ENCODE measurements at places on chromosomes 13 and 19.

DNA sequence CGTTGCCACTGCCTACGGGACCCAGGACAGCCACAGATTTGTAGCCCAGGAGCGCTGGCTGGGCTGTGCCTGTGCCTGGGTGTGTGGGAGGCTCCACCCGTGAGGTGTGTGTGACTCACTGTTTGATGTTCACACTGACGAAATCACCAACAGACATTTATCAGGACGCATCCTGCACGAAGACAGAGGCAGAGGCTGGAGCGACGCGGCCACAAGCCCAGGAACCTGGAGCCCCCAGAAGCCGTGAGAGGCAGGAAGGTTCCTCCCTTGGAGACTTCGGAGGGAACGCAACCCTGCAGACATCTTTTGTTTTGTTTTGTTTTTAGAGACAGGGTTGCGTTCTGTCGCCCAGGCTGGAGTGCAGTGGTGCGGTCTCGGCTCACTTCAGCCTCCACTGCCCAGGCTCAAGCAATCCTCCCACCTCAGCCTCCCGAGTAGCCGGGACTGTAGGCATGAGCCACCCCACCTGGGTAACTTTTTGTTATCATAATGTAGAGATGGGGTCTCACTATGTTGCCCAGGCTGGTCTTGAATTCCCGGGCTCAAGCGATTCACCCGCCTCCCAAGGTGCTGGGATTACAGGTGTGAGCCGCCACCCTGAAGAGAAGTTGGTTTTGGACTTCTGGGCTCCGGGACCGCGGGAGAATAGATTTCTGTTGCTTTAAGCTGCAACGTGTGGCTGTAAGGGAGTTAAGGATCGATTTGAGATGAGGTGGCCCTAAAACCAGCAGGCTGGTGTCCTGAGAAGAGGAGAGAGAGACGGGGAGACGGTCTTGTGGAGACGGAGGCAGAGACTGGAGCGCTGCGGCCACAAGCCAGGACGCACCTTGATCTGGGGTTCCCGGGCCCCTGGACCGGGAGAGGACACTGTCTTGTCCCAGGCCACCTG is 24.9 kb upstream of the WDR18 start:
- DNase-seq: peak; percentile 68

GRCh38 chr13:102680133-102680717 is 14.6 kb downstream of the METTL21C start:
- DNase-seq: no peak

- DNase-seq: no peak
Observed at GRCh38 chr19:48355365-48355954, 8.3 kb downstream of the TMEM143 start.

GRCh38 chr19:38729653-38730469 is 14.4 kb downstream of the CAPN12 start:
- DNase-seq: no peak

GRCh38 chr13:20231839-20232555 is at the start of gene GJB6:
Gene GJB6, minus strand, starts transcription at chr13:20232319. Its CDS starts 8,839 bp downstream, at chr13:20223480.
- DNase-seq: peak; percentile 51

DNA sequence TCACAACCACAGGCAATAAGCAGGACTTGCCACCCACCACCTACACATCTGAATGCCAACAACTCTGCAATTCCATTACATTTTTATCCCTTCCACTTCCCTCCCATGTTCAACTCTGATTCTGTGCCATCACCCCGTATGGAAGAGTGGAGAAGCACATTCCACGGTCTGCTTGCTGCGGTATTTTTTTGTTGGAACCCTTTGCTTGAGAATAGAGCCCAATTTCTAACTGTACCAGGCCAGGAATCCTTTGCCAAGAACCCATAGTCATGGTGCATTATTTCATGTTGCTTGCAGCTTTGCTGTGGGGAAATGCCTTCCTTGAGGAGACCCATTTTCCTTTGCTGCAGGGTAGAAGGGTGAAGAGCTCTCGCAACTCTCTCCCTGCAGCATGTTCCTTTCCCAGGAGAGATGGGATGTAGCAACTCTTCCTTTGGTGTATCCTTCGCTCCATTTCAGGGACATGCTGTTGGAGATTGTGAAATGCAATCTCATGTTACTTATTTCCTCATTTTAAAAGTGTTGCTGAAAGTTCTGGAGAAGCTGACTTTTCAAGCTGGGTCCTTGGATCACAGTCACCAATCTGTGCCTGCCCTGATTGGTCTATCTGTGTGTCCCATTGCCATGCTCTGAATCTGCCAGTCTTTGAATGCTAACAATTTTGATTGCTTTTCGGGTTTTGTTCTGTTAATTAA is 69.8 kb upstream of the STARD13 start:
- DNase-seq: no peak

DNA sequence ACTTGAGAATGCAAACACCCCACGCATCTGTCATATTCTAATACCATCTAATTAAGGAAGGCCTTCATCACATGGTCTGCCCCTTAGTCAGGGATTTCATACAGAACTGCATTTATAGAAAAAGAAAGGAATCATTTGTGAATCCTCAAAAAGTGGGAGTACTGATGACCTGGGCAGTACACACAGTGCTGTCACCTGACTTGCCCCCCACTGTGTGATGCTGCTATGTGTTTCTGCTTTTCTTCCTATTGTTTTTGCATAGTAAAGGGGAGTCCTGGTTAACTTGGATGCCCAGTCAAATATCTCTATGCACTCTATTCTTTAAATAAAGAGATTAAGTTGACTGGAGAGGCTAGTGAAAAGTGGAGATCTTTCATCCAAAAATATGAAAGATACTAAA is 1921.2 kb upstream of the PRR20A start:
- DNase-seq: no peak

GRCh38 chr19:17226002-17226933 is at the start of gene OCEL1:
Gene OCEL1, plus strand, starts transcription at chr19:17226226. Its CDS starts 22 bp downstream, at chr19:17226248.
- peak; percentile 97 for DNase-seq

DNA sequence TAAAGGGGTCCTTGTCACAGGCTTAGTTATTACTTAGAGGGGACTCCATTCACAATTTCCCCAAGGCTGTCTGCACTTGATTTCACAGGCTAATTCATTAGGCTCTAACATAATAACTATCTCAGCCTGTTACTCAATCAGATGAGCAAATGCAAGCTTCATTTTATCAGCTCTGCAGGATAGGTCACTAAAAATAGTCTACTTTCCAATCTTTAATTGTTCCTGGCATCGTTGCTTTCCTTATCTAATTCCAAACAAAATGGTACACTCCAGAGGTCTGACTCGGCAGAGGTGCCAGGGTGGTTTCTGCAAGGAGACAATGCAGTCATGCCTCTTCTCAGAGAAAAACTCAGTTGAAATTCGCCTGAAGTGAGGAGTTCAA is 69.7 kb upstream of the SLC15A1 start:
- DNase-seq: no peak

GRCh38 chr13:96104516-96104915 is 14.6 kb downstream of the HS6ST3 start:
- no peak for DNase-seq

DNA sequence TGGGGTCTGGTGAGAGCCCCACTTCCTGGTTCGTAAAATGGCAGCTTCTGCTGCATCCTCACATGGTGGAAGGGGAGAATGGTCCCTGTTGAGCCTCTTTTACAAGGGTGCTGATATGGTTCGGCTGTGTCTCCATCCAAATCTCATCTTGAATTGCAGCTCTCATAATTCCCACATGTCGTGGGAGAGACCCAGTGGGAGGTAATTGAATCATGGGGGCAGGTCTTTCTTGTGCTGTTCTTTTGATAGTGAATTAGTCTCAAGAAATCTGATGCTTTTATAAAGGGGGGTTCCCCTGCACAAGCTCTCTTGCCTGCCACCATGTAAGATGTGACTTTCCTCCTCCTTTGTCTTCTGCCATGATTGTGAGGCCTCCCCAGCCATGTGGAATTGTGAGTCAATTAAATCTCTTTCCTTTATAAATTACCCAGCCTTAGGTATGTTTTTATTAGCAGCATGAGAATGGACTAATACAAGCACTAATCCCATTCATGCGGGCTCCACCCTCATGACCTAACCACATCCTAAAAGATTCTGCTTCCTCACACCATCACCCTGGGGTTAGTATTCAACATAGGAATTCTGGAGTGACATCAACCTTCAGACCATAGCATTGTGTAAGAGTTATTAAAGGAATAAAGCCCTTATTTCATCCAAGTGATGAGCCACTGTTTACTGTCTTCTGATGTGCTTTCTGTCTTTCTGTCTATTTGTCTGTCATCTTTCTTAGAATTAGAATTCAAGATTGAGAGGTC is 159.0 kb upstream of the IRS2 start:
- peak; percentile 76 for DNase-seq

- DNase-seq: no peak
Observed at GRCh38 chr13:32126756-32127155, 95.2 kb downstream of the FRY start.

- DNase-seq: no peak
Observed at GRCh38 chr13:113948034-113948742, 25.7 kb downstream of the C13orf46 start.

DNA sequence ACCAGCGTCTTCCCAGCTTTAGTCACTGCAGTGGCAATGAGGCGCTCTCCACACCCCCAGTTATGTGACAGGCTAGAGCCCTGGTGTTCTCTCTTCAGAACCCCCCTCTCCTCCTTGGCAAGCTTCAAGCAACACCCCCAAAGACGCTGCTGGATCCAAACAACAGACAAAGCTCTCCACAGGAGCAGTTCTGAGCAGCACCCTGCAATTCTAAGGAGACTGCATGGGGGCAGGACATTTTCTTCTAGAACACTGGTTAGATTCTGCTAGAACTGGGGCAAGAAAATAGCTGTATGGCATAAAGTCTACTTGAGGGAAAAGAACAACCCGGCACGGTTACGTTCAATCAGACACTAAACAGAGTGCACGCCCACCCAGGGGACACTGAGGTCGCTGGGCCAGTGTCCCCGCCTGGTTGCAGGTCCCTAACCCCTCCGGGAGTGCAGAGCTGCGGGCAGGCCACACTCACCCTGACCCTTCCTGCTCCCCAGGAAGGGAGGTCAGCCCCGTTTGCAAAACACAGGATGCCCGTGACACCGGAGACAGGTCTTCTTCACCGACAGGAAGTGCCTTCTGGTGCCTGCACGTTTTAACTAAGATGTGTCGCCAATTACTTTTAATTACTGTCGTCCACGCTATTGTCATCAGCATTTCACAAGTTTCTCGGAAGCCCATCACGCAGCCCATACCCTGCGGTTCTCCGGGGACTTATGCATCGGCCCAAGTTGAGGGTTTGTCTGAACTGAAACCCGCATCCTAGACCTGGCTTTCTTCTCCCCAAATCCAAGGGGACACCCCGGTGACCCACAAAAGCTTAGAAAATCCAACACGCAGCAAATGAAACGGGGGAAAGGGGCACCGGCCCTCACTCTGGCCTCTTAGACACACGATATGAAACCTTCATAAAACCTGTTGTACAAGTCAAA is 943 bp downstream of the GJB6 start:
- DNase-seq: no peak

DNA sequence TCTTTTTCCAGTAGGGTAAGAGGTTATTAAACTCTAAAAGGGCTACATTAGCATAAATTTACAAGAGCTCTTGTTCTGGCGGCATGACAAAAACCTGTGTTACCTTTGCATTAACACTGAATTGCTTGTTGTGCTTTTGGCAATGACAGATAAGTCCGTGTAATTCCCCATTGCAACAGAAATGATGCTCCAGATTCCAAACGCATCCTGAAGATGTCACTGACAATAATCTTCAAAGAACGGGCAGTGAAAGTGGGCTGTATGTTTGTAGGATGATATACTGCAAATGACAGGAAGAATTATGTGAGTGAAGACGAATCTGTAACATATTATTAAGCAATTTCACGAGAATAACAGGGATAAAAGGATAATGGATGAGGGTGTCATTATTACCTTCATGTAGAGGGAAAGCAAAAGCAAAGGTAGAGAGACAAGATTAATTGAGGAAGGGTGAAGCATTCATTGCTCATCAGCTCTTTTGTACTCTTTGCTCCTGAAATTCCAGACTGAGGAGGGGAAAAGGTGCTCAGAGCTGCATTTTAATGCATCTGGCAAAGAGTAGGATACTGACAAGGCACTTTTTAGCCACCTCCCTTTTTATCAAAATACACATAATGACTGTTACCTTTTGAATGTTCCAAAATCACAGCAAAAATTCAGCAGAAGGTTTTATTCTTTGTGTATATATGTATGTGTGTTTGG is 38.5 kb upstream of the MAB21L1 start:
- no peak for DNase-seq

GRCh38 chr13:41418027-41418426 is 39.3 kb upstream of the RGCC start:
- no peak for DNase-seq

GRCh38 chr19:47507924-47508553 is 6.8 kb downstream of the NAPA start:
- DNase-seq: no peak

DNA sequence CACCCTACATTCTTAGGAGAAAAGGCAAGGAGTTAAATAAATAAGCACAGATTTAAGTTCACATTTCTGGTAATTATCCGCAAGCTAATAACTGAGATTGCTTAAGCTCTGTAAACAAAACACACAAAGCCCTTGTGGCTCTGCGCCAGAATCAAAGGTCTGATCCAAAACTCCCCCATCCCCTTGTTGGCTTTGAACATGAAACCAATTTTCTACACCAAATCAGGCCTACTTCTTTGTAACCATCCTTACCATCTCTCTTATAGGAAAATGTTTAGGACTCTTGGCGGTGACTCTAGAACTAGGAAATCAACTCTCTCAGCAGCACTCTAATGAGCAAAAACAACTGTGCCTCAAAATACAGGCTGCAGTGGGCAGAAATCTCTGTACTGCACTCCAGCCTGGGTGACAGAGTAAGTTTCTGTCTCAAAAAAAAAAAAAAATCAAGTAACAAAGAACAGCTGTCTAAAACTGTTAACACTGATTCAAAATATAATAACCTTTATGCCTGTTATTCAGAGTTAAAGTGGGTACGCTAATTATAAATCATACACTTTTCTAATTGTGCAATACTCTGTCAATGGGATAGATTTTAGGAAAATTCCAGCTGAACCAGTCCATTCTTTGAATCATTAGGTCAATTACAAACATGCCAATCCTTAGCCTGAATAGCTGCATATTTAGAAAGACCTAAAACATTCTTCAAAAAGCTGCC is 25.8 kb downstream of the ABCC4 start:
- no peak for DNase-seq

GRCh38 chr19:10836479-10837330 is 693 bp upstream of the TMED1 start:
- peak; percentile 80 for DNase-seq

- no peak for DNase-seq
Observed at GRCh38 chr19:5246554-5247155, 94.0 kb downstream of the PTPRS start.

GRCh38 chr19:11018179-11018578 is 57.3 kb downstream of the SMARCA4 start:
- DNase-seq: no peak

All from RWPE1 (cell line).